Right kidney (tissue), 9 donors: ENCODE measurements at places on chromosomes 16 and 17.
A peak's percentile ranks its signal among the peaks of the same experiment; 100 is the strongest.

GRCh38 chr17:72699545-72699944 is 392.9 kb downstream of the SLC39A11 start:
- no peak for DNase-seq

- no peak for DNase-seq
These were observed 197.1 kb upstream of the TBX2 start for GRCh38 chr17:61202564-61202963.

- DNase-seq: no peak
These were observed 80.8 kb upstream of the DYNLRB2 start for GRCh38 chr16:80459966-80460365.

GRCh38 chr17:3710951-3711383 is 12.7 kb upstream of the HASPIN start:
- DNase-seq: no peak

- no peak for DNase-seq
These were observed at the start of gene KRT31 for GRCh38 chr17:41396996-41397660. Gene KRT31, minus strand, starts transcription at chr17:41397608. Its CDS starts 69 bp downstream, at chr17:41397539.

- peak; percentile 26 for DNase-seq
These were observed 1.3 kb downstream of the PRPSAP2 start for GRCh38 chr17:18859256-18859655.

- no peak for DNase-seq
These were observed 223.6 kb downstream of the XYLT1 start for GRCh38 chr16:17246974-17247732.

GRCh38 chr16:1428511-1428910 is 2.4 kb upstream of the PERCC1 start:
- peak; percentile 26 for DNase-seq

DNA sequence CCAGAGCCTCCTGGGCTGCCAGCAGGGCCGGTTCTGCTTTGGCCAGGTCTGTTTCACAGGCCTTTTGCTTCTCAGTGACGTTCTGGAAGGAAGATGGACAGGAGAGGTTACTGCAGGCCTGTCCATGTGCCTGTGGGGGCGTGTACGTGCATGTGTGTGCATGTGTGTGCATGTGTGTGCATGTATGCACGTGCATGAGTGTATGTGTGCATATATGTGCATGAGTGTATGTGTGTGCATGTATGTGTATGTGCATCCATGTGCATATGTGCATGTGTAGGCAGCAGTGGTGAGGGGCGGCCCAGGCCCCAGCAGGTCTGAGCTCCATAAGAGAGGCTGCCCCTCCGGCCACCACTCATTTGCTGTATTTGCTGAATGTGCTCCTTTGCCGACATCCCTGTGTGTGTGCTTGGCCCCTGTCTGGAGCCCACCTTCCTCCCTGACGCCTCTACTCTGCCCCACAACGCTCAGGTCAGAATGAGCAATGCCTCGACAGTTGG is 81.8 kb downstream of the PGS1 start:
- DNase-seq: no peak

DNA sequence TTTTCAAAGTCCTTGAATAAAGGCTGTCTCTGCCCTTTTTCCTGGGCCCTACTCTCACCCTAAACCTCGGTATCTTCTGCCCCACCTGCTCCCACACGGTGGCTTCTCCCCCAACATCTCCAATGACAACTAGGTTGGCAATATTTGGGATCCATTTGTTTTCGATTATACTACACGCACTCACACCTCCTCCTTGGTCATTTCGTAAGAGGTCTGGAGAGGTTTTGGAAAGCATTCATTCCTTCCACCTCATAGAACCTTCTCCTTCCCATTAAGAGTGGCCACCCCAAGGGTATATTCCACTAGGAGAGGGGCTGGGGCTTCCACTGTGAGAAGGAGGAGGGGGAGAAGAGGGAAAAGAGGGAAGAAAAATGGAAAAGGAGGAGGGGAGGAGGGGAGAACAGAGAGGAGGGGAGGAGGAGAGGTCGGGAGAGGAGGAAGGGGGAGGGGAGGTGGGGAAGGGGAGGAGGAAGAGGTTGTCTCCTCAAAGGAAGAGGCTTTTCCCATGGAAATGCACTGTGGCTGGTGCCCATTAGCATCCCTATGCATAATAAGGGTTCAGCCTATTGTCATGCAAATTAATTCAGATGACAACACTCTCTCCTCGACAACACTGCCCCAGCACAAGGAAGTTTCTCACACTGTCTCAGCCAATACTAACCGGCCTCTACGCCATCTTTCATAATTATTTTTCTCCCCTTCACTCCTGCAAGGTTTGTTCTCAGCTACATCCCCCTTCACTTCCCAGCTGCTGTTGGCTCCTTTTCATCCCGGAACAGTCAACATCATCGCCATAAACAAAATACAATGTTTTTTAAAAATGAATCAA is 30.0 kb downstream of the SOX9 start:
- no peak for DNase-seq

DNA sequence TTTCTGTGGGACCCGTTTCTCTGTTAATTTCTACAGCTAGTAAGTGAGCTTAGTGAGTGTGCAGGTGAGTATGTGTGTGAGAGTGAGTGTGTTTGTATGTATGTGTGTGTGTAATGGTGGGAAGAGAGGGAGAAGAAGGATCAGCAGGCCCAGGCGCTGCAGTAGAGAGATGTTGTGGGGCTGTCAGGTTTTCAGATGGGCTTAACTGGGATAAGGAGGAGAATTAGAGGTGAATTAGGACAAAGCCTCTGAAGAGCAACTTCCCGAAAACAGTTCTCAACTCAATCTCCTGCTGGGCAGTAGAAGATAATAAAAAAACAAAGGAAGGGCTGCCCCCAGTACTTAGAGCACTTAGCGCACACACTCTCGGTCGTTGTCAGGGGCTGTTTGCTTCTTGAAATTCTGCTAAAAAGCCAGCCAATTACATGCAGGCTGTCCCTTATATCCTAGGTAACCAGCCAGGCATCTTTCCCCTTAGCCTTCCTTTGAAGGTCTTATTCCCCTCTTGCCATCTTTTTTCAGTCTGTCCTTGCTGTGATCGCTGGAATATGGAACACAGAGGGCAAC is 63.4 kb downstream of the CLEC16A start:
- no peak for DNase-seq

DNA sequence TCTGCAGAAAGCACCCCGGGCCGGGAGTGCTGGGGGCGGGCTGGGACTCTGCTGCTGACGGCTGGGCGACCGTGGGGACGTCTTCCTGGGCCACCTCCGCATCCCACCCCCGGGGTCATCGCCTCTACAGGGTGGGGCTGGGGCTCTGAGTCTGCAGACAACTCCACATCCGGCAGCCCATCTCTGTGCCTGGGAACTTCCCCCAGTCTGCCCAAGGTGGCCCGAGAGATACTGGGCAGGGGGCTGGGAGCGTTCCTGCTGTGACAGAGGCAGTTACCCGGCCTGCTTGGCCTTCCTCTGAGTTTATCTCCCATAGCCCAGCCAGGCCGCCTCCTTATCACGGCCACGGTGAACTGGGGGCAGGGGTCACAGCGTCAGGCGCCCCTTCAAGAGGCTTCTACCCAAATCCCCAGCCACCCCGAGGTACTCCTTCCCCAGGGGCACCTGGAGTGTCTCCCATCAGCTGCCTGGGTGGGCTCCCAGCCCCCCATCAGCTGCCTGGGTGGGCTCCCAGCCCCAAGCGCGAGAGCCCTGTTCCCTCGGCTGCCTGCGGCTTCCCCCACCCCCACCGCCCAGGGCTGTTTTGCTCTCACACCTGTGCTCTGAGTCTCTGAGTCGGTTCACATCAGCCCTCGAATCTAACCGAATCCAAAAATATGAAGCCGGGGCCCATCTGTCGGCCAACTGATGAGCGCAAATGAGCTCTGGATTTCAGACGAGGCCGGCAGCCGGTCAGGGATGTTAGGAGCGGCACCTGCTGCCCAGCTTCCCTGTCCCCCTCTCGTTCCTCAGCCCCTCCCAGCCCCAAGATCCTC is 15.6 kb upstream of the CBFA2T3 start:
- peak; percentile 9 for DNase-seq
